Stimulated activated CD4-positive, alpha-beta T cell treated with anti-CD3 and anti-CD28 coated beads, Interleukin-2, amount 100 ng/mL, for 4 hours (primary cell): ENCODE measurements at places on chromosomes 2 and 18.

- no peak for DNase-seq
These were observed 327.2 kb upstream of the TRIB2 start for GRCh38 chr2:12389344-12390045.

DNA sequence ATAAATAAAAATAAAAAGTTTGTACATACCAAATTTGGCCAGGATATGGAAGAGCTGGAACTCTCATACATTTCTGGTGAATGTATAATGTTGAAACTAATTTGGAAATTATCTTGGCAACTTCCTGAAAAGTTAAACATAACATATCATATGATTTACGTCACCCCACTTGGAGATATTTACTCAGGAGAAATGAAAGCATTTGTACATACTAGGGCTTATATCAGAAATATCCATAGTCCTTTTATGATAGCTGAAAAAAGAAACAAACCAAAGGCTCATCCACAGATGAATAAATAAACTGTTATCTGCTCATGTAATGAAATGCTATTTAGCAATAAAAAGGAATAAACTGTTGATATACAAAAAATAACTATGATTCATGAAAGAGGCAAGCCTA is 318.2 kb upstream of the NRXN1 start:
- DNase-seq, result no peak

DNA sequence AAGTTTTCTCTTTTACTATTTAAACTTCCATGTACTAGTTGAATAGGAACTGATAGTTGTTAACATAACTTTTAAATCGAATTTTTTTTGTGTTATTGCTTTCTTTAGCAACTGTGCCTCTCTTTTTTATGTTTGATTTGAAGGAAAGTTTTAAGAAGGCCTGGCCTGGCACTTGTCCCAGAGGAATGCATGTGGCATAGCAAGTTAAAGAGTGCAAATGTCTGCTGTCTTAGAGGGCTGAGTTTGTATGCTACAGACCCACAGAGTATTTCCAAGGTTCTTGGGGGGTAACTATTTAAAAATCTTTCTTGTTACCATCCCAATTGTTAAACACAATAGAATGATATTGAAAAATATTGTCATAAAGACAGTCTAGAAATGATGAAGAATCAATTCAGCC is 47.0 kb downstream of the MTCL1 start:
- no peak for DNase-seq

GRCh38 chr2:237876061-237876526 is 16.7 kb downstream of the RAMP1 start:
- no peak for DNase-seq

DNA sequence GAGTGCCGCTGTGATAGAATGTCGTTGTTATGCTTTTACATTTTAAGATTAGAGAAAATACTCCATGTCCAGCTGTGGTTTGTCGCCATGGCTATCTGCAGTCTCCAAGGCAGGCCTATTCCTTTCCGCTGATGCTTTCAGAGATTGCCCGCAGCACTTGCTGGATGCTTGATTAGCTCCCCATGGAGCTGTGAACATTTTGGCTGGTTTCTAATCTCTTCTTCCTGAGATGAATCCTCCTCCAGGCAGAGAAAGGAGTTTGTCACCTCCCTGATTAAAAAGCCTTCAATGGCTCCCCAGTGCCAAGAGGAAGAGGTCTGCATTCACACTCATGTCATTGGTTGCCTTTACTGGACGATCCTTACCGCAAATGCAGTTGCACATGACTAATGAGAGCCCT is 32.6 kb upstream of the LPIN1 start:
- no peak for DNase-seq

DNA sequence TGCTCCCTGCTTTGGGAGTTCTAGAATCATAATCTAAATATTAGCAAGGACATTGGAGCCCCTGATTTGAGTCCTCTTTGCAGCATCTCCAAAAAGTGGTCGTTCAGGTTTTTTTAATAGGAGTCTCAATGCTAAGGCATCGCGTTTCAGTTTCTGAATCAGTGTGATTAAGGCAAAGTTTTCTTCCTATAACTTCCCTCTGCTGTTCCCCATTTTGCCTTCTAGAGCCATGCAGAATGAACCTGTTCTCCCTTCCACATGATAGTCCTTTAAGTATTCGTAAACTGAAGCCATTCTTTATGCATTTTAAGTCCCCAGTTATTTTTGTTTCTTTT is 159.5 kb downstream of the PTGR3 start:
- DNase-seq, result no peak

DNA sequence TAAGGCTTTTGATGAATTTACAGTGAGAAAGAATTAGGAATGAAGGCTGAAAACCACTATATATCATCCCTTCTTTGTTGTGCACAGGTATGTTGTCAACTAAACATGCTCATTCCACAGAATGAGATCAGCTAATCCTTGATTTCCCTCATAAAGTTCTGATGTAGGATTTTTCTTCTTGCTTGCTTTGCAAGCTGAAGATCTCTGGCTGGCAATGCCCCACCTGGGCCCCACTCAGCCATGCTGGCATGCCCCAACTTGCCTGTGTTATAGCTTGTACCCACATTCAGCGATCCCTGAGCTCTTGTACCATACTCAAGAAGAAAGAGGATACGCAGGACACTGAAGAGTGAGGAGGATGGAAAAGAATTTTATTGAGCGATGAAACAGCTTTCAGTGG is 18.0 kb upstream of the SERPINB11 start:
- no peak for DNase-seq

DNA sequence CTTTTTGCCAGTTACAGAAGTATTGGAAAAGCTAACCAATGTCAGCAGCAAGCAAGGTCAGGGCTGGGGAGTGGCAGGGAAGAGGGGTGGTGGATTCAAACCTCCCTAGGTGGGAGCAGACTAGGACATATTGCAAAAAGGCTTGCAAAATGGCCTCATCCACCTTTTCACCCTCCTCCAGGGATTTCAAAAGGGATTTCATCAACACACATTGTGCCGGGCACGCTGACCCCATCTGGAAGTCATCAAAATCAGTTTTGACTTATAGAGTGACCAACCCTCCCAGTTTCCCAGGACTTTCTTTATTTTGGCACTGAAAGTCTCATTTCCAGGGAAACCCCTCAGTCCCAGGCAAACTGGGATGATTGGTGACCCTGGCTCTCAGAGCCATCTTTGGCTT is 94.7 kb downstream of the BIN1 start:
- no peak for DNase-seq

GRCh38 chr2:198452327-198452726 is 647.9 kb downstream of the PLCL1 start:
- no peak for DNase-seq

DNA sequence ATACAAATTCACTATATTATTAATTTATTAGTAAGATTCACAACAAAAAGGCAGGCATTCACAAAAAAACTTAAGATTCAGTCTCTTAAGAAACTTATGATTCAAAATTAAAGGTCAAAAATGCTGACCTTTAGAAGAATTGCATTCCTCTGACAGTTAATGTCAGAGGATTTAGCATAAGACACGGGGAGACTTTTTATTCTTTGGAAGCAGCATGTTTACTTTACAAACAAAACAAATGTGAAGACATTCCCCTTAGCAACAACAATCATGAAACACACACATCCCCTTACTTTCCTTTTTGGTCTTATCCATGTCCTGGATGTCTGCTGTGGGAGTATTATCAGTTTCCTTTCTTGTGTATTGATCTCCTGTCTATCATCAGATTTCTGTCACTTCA is 117.1 kb downstream of the RAD51AP2 start:
- DNase-seq, result no peak

DNA sequence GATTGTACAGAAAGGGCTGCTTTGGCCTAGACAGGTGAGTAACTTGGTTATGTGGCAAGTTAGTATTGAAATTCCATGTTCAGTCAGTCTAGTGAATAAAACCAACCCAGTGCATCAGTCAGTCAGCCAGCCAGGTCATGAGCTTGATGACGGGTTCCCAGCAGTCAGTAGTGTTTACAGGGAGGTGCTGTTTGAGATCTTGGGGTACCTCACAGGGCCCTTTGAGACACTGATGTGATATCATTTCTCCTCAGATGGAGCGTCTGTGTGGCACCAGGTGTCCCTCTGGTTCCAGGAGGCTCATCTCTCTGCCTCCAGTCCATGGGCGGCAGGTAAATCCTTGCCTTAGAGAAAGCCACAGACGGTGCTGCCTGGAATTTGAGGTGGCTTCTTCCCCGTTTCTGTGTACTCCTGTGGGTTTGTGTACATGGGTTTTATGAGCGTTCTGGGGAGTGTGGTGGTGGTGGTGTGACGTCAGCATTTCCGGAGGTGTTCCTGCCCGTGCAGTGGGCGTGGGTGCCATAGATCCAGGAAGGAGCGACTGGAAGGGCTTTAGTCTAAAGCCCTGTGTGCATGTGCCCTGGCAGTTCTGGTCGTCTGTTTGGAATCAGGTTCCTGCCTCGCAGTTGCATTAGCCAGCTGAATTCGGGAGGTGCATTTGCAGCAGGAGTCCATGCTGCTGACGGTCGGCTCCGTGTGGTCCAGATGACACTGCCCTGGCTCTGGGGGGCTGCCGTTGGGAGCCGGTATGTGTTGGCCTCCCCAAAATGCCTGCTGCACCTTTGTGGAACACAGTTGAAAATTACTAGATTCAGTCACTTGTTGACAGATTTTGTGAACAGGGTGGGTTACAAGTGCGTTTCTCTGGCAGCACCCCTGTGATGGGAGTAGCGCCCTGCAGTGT is 2.1 kb downstream of the CTDP1 start:
- DNase-seq, result peak; percentile 46

- DNase-seq, result no peak
These were observed 365.9 kb upstream of the TRIB2 start for GRCh38 chr2:12350821-12351220.

DNA sequence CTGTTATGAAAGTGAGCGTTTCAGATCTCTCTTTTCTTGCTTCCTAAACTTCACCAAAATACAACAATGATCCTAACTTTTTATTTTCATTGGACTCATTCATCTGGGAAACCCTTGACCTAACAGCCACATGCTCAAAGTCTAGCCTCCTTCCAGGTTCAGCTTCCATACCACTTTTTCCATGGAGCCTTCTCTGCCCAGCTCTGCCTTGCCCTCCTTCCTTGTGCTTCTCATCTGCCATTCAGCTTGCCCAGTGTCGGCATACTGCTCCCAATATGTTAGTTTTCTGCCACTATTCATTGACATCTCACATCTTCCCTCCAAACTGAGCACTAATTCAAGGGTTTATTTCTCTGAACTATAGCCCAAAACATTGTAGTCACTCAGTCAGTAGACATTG is 214.7 kb downstream of the RAD51AP2 start:
- DNase-seq, result no peak

DNA sequence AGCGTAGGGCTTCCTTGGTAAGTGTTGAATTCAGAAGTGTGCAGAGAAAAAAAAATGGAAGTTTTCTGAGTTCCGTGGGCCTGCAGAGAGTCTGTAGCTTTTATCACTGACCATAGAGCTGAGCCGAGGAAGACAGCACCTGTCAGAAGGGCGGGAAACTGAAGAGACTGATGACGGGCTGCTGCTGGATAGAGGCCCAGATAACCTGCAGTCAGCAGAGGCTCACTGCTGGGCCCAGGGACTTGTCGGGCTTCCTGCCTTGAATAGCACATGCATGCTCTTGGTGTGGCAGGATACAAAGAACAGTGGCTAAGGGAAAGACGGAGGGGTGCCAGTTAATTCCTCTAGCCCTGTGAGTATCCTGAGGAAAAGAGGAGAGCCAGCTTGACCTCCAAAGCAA is 166.4 kb downstream of the MGAT5 start:
- no peak for DNase-seq

GRCh38 chr2:96580771-96581170 is 44.2 kb downstream of the ARID5A start:
- DNase-seq, result no peak

DNA sequence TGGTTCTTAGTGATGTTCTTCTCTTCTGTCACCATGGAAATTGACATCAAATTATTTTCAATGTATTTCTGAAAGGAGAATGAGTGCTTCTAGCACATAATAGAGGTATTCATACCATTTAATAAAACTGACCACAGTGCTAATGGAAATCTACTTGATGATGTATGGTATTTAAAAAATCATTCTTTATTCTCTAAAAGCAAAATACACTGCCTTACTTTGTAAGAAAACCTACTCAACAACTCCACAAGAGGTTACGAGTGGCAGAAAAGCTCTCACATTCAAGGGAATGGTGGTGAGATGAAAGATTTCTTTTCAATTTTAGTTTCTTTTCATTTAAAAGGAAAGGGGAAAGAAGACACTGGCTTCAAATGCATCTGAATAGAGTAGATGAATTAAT is 382.3 kb upstream of the CHST9 start:
- no peak for DNase-seq

- no peak for DNase-seq
These were observed 100.6 kb downstream of the DYM start for GRCh38 chr18:49359732-49360444.

DNA sequence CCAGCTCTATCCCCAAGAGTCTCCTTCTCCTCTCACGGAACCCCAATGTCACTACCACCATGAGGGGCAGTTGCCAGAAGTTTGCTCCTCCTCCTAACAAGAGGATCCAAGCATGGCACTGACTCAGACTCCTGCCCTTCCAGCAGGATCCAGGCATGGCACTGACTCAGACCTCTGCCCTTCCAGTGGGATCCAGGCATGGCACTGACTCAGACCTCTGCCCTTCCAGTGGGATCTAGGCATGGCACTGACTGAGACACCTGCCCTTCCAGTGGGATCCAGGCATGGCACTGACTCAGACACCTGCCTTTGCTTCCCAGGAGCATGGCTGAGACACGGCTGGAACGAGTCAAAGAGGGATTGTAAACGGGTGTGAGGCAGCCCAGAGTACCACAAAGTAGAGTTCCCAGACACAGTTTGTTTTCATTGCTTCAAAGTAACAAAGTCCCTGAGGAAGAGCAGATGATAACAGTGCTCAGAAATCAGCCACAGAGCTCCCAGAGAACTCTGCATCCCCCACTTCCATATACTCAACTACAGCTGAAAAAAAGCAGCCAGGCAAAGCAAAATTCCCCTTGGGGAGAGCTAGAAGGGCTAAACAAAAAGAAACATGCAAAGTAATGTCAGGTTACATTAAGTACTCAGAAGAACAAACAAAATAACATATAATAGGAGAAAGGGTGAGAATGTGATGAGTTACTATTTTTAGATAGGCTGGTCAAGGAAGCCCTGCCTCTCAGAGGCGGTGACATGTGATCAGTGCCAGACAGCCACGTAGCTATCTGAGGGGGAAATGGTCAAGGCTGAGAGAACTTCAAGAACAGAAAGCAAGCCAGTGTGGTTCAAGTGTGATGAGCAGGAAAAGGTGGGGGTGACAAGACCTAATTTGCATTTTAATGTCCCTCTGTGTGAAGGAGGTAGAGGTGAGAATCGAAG is 3.0 kb downstream of the BUB1 start:
- DNase-seq, result no peak

- DNase-seq, result no peak
These were observed 114.0 kb upstream of the DDX18 start for GRCh38 chr2:117700471-117700870.

- no peak for DNase-seq
These were observed 263.4 kb downstream of the PDE11A start for GRCh38 chr2:177808984-177809809.

DNA sequence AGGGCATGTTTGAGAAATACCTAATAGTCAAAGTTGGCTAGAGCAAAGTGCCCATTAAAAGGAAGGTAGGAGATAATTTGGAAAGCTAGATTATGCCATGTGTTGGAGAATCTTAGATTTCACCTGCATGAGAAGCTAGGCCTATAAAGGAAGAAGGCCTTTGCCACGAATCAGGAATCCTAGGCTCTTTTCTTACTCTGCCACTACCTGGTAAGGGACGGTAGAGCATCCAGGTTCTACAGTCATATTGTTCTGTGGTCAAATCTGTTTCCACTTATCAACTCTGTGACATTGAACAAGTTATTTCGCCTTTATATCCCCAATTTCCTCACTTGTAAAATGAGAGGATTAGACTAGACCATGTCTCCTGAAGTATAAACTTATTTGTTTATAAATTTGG is 3.6 kb upstream of the KCNJ3 start:
- no peak for DNase-seq

- DNase-seq, result no peak
These were observed 659 bp upstream of the COX5B start for GRCh38 chr2:97645112-97645694.
